ENCODE measurements at places on chromosomes 5 and 9.

DNA sequence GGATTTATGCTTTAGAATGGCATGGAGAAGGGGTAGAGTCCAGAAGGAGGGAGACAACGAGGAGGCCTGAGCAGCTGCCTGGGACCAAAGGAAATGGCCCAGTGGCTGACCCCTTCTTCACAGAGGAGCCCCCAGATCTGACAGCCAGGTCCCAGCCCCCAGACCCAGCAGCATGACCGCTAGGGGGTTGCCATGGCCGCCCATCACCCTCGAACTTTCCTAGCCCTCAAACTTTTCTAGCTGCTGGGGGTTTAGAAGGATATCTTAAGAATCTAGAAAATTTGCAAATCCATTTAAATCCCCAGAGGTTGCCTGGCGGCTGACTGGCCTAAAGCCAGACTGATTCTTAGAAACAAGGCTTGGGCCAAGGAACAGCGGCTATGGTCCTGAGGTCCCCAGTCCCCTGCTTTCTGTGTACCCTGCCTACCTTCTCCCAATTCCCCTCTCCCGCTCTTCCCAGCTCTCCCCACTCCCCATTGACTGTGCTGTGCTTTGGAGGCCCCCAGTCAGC is 972 bp downstream of the PDGFRB start:
- no peak for DNase-seq

DNA sequence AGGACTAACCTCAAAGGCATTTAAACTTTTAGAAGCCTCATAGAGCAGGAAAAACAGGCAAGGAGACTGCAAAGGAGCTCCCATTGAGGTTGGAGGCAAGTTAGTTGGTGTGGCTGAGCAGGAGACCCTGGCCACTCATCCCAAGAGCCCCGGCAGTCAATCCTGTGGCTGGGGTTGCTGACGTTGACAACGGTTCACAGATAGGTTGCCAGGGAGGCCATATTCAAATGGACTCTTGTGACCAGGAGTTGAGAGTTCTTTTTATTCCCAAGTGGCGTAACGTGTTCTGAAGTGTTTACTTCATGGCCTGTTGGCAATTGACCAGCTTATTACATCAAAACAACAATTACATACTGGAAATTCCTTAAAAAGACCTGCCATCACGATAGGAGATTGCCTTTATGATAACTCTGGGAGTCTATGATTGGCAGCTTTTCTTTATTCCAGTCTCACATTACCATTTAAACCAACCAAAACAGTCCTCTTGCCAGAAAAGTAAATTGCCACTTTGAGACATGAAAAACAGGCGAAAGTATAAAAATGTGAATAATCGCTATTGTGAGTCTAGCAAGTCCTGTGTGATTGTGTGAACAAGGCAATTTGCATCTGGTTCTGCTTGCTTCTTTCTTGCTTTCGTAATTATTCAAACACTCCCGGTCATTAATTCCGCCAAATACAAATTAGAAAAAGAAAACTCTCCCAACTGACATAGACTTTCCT is 394.9 kb downstream of the MED10 start:
- no peak for DNase-seq

DNA sequence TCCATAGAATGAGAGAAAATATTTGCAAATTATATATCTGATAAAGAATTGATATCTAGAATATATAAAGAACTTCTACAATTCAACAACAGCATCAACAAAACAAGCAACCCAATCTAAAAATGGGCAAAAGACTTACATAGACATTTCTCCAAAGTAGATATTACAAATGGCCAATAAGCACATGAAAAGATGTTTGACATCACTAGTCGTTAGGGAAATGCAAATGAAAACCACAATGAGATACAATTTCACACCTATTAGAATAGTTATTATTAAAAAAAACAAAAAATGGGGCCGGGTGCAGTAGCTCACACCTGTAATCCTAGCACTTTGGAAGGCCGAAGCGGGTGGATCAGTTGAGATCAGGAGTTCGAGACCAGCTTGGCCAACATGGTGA is 24.4 kb downstream of the CATSPER3 start:
- no peak for DNase-seq

DNA sequence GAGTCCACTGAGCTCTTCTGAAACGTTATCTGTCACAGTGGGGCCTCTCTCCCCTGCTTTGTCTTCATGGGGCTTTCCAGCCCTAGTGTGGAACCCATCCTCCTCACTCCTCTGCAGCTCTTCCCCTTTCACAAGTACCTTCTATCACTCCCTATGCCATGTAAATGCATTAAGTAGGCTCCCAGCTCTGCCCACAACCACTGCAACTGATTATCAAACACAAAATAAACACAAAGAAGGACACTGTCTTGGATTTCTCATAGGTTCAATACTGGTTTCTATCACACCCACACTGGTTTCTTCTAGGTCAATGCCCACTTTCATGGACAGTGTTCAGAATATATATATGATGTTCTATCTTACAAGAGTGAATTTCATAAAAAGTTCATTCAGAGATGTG is 139.4 kb downstream of the GNAQ start:
- no peak for DNase-seq

GRCh38 chr9:110186254-110186653 is 21.7 kb downstream of the C9orf152 start:
- DNase-seq = no peak

DNA sequence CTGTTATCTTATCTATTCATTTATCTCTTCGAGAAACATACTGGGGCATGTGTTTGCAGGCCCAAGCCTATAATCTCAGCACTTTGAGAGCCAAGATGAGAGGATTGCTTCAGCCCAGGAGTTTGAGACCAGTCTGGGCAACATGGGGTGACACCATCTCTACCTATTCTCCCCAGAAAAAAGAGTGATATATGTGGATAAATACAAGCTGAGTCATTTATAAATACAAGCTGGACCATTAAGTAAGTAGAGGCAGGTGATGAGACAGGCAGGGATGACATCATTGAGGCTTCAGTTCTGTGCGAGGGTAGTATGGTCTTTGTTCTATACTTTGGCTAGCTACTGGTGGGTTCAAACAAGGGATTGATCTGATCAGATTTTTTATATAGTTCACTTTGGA is 25.6 kb downstream of the PBX3 start:
- DNase-seq = no peak

GRCh38 chr9:85630676-85631075 is 111.1 kb downstream of the AGTPBP1 start:
- DNase-seq = no peak

DNA sequence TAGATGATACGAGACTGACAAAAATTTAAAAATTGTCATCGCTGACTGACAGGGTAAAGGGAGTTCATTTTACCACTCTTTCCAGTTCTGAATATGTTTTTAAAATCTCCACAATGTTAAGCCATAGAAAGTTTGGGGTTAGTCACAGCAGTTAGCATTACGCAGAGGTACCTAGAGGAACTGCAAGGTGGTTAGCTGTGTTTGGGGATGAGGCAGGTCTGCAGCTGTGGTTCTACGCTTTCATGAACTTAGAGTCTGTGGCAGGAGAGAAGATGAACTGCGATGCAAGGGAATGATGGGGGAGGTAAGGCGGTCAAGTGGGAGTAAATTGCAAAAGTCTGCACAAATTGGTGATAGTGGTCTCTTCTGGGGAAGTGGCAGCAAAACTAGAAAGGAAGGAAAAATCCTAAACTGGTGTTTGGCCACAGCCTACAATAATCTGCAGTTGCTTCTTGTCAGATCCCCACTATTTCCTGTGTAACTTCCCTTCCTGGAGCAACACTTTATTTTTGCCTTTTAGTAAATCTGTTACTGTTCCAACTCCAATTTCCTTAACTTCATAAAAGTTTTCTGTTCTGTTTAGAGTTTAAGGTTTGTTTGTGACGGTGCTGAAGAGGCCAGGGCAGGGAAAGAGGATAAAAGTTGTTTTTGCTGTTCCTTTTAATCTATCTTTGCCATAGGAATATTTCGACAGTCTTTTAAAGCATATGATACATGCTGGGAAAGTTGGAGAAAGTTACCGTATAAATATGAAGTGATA is 38.6 kb upstream of the SNX2 start:
- no peak for DNase-seq

- no peak for DNase-seq
Observed at GRCh38 chr9:77640741-77641580, 7.2 kb downstream of the GNA14 start.

DNA sequence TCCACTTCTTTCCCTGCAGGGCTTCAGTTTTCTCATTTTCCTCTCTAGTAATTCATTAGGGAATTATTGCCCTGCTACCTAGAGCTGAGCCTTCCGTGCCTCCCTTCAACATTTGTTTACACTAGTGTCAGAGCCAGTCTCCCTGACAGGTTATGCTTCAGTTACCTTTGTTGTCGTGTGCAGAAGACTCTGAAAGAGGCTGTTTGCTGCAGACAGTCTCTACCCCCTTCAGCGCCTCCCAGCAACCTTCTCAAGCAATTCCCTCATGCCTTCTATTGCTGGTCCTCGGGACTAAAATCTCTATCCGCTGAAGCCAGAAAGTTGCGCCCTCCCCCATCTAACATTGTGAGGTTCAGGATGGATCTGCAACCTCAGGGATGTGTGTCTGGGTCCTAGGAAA is 12.8 kb downstream of the RALGPS1 start:
- no peak for DNase-seq

GRCh38 chr5:83374547-83374946 is 97.0 kb upstream of the VCAN start:
- no peak for DNase-seq

- no peak for DNase-seq
Observed at GRCh38 chr9:113364951-113365350, 11.8 kb downstream of the HDHD3 start.

GRCh38 chr5:133460172-133460758 is 152.1 kb downstream of the FSTL4 start:
- DNase-seq = peak; percentile 41

DNA sequence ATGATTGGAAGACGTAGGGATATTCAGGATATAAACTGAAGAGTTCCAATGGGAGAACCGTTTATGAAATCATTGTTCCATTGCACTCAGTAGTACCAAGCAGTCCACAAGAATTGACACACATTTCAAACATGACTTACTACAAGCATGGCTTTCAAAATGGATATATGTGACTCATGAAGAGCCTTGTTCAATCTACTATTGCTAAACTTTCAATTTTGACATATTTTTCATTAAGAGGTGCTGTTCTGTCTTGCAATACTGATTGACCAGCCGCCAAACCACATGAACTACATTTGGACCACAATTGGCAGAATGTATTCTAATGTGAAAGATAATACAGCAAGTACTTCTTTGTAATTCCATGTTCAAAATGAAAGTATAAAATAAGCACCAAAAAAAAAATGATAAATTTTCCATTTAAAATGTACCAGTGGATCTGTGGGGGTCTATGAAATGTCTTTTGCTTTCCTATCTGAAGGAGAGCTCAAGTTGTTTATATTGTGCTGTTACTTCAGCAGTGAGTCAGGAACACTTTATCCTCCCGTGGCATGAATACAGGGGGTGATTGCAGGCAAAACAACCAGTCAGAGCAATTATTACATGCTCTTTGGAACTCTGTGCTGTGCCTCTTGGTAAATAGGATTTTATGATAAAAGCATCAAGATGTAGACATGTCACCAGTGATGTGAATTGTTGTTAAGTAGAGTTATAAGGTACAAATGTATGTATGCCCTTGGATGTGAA is 366.0 kb downstream of the ARRDC3 start:
- no peak for DNase-seq

DNA sequence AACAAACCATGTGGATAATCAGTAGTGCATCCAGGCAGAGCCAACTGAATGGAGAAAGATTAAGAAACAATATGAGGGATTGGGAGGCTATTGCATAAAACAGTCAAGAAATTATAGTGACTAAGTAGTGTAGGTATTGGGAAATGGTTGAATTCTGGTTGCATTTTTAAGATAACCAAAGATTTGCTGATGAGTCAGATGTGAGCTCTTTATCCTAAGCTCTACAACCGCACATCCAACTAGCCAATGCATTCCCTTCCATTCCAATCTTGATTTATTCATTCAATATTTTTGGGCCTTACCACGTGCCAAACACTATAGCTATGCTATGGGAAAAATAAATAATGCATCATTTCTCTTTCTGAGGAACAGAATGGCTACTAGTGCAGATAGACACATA is 524.5 kb upstream of the RGMB start:
- no peak for DNase-seq

DNA sequence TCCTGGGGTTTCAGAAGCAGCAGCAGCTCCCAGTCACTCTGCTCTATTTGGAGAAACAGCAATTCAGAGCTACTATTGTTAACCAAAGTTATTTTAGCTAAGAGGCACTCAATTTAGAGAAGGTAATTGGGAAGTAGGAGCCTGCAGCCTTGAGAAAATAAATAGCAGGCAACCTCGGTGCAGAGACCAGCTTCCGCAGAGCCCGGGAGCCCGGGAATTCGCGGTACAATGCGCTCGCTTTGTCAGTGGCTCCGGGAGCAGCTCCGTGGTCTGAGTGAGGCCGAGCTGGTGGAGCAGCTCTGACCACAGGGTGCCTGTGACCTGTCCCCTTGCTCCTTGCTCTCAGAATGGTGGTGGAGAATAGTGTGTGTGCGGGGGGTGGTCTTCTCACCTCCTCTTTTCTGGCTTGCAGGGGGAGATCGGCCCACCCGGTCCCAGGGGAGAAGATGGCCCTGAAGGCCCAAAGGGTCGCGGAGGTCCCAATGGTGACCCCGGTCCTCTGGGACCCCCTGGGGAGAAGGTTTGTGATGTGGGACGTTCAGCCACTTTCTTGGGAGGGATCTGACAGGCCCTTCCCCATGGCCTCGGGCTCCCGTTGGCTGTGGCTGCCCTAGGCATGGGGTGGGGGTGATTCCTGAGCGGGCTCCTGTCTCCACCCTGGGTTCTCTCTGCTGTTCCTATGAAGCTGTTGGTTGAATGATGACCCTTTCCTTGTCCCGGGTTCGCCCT is 95.9 kb upstream of the FCN2 start:
- DNase-seq = no peak

GRCh38 chr5:5318426-5319190 is 103.9 kb upstream of the ICE1 start:
- no peak for DNase-seq

DNA sequence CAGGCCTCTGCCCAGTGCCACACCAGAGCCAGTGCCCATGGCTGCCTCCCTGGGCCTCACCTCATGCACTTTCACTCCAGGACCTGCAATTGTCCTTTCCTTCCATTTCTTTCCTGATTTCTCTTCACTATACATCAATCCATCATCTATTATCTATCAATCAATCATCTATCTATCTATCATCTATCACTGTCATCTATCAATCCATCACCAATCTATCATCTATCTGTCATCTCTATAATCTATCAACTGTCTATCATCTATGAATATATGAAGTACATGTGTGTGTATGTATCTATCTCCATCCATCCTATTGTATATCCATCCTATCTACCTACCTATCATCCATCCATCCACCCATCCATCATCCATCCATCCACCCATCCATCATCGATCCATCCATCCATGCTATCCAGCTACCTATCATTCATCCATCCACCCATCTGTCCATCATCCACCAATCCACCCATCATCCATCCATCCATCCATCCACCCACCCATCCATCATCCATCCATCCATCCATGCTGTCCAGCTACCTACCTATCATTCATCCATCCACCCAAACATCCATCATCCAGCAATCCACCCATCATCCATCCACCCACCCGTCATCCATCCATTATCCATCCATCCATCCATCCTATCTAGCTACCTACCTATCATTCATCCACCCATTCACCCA is 26.9 kb downstream of the SLC6A3 start:
- DNase-seq = no peak

- DNase-seq = no peak
Observed at GRCh38 chr9:11758016-11758415, 935.2 kb upstream of the TYRP1 start.
